ENCODE measurements at places on chromosomes 6 and 20. TPM values are rescaled to one million over a fixed set of nuclear protein-coding genes. Genes with fewer than 3 reads are reported as not detected.

The SSTR4 gene
- 0.30 TPM for total RNA-seq

The HMGCLL1 gene
- 4.8 TPM for total RNA-seq

The GSTA1 gene
- total RNA-seq: not detected

The RPS6KA2 gene
- 11.7 TPM for total RNA-seq

The RAET1L gene
- 2.8 TPM for total RNA-seq

The LINC00237 gene
- not detected for total RNA-seq

The CCN5 gene
- 0.20 TPM for total RNA-seq

The COL20A1 gene
- total RNA-seq: 2.0 TPM

The PKIG gene
- total RNA-seq: 21.8 TPM

The LY6G5C gene
- not detected for total RNA-seq

DNA sequence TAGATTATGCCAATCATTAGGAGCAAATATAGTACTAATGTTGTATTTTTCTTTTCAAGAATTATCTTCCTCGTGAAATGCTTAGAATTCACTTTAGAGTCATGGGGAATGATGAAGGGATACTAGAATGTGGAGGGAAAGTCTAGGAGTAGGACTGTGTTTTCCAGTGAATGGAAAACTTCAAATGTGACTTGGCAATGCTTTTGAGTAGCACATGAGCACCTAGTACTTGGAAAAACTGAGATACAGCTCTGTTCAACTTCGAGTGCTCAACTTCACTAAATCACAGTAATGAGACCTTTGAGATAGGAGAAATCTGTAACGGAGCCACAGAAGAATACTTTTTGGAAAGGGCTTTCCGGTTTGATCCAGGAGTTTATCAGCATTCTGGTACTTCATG lies 272.9 kb downstream of the ZFAND3 start:
- DNase-seq: no peak

DNA sequence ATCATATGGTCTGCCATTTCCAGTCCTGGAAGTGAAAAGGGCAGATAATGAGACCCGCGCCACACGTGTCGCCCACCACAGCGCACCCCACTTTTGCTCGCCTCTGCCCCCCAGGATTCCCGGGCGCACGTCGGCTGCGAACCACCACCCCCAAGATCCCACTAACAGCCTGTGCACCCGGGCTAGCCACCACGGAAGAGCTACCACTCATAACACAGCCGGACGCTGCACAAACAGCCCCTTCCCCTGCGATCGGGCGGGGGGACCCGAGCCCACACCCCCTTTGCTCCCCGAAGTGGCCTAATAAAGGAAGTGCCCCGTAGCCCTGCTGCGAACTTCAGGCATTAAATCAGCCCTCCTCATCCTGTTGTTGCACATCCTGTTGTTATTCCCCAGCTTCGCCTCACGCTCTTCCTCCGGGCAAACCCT lies 506 bp downstream of the CITED2 start:
- DNase-seq: peak; percentile 72

- peak; percentile 17 for DNase-seq
Measured at GRCh38 chr20:23362392-23363256, 642 bp downstream of the GZF1 start.

DNA sequence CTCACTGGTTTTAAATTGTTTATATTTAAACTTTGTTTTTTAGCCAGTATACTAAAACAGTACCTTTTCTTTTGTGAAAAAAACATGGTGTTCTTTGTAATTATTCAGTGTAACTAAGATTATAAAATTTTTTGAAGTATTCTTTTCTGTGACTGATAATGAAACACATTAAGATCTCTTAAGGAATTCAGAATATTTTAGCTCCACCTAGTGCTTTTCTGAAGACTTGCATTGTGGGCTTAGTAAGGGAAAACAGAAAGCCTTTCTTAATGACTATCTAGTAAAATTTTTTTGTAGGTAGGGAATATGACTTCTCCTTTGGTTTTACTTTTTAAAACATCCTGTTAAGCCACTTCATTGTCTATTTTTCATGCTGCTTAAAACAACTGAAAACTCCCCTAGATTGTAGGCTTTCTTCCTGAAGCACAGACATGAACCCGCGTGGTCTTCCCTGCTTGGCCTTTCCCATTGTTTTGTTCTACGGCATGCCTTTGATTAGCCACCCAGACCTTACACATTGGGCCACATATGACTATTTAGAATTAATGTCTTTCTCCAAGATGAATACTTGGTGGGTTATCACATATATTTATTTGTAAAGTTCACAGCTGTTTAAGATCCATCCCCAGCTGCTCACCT lies 72.1 kb downstream of the AFDN start:
- peak; percentile 49 for DNase-seq

GRCh38 chr6:111666847-111667246 lies 61.2 kb upstream of the TRAF3IP2 start:
- peak; percentile 30 for DNase-seq

DNA sequence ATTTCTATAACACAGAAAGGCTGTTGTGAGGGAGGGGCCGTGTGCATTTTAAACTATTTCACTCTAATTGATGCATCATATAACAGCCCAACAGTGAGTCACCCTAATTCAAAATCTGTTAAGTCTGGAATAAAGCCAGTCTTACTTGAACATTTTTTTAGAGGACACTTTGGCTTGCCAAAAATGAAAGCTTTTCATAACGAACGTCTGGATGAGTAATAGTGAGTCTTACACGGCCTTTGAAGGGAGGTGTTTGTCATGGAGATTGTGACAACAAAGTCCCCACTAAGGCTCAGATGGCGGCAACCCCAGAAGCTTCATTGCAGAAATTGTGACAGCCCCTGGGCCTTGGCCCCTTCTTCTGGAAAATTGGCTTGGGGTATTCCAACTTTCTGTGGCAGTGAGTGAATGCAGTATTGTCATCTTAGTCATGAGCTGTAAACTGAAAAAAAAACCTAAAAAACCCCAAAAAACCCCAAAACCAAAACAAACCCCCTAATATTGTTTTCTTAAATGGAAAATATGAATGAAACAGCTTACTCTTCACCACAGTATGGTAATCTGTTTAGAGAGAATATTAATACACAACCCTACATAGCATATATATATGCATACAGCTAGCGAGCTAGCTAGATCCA lies 92.6 kb upstream of the CLDN20 start:
- DNase-seq: peak; percentile 84

DNA sequence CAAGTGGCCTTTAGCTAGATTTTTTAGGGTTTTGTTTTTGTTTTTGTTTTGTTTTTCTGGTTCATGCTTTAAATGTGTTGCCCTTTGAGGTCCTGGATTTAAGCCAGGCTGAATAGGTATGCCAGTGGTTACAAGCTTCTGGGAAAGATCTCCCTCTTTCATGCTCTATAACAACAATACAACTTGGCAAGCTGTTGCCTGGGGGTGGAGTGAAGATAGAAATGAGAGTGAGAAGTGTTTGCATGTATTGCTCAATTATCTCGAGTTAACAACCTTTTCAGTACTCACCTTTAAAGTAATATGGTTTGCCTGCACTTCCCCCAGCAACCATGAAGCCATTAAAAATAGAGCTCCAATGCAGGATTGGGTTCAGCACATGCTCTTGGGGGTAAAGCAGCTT lies 19.2 kb upstream of the HAO1 start:
- no peak for DNase-seq

- no peak for DNase-seq
Measured at GRCh38 chr6:89400050-89400449, 12.0 kb downstream of the RRAGD start.

DNA sequence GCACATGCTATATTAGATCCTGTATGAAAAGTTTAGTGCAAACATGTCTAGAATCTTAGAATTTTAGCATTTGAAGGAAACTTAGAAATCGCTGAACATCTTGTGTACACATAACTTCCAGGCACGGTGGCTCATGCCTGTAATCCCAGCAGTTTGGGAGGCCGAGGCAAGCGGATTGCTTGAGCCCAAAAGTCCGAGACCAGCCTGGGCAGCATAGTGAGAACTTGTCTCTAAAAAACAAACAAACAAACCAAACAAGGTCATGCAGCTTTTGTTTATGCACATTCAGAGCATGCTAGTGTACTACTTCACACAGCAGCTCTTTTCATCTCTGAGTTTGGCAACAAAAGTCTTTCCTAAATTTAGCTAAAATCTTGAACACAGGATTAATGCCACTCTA lies 32.2 kb downstream of the CLVS2 start:
- DNase-seq: no peak

- no peak for DNase-seq
Measured at GRCh38 chr6:36312854-36313648, 23.6 kb downstream of the BNIP5 start.

GRCh38 chr6:158762787-158763433 lies 56.3 kb downstream of the EZR start:
- no peak for DNase-seq

- peak; percentile 38 for DNase-seq
Measured at GRCh38 chr6:37059344-37060194, 54.1 kb downstream of the FGD2 start.

DNA sequence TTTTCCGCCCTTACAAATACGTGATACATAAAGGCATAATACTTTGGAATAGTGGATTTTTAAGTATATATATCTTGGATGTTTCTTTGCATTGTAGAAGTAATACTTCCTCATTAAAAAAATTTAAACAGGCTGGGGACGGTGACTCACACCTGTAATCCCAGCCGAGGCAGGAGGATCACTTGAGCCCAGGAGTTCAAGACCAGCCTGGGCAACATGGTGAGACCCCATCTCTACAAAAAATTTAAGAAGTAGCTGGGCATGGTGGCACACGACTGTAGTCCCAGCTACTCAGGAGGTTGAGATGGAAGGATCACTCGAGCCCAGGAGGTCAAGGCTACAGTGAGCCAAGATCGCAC lies 38.6 kb upstream of the RNF8 start:
- no peak for DNase-seq

- no peak for DNase-seq
Measured at GRCh38 chr6:1197309-1197708, 114.6 kb upstream of the FOXQ1 start.

GRCh38 chr6:52243282-52243893 lies 912 bp downstream of the IL17F start:
- no peak for DNase-seq

GRCh38 chr6:291697-292505 lies at the start of gene DUSP22:
Gene DUSP22 (plus strand): TSS chr6:292487. CDS start chr6:292540, 53 bp downstream.
- no peak for DNase-seq

DNA sequence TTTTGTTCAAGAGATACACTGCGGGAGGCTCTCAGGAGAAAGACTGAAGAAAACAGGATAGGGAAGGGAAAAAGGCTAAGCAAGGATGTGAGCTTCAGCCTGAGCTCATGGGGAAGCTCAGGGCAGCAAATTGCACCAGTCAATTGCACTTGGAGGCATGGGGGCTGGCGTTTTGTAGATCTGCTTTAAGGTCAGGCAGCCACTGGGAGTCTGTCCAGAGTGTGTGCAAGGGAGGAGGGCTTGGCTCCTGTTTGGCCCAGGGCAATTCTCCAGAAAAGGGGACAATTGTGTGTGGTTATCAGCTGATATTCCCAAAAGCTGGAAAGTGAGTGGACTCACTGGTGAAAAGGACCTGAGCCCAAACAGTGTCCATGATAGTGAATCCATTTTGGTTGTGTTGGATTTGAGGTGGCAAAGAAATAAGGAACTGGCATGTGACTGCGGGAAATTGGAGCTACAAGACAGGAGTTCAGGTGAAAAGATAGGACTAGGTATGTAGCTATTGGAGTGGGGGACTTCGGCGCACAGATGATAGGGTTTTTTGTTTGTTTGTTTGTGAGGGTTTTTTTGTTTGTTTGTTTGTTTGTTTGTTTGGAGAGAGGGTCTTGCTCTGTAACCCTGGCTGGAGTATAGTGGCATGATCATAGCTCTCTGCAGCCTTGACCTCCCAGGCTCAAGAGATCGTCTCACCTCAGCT lies 22.3 kb upstream of the IER3 start:
- DNase-seq: no peak

- no peak for DNase-seq
Measured at GRCh38 chr6:25168637-25169036, 110.5 kb upstream of the CARMIL1 start.
